ENCODE measurements at places on chromosomes 5 and 9. TPM values are rescaled to one million over a fixed set of nuclear protein-coding genes. Genes with fewer than 3 reads are reported as not detected.

The PKD2L2 gene
- total RNA-seq: not detected

The DAB2 gene
- total RNA-seq: 117 TPM

The FAM221B gene
- not detected for total RNA-seq

The GMCL2 gene
- not detected for total RNA-seq

The TLE4 gene
- 9.6 TPM for total RNA-seq

The PIP5KL1 gene
- 0.65 TPM for total RNA-seq

The SLC25A2 gene
- total RNA-seq: 1.0 TPM

The IL9 gene
- total RNA-seq: not detected

The CFAP157 gene
- 0.10 TPM for total RNA-seq

The PCDH12 gene
- 0.35 TPM for total RNA-seq

The IRX4 gene
- total RNA-seq: not detected

The PROB1 gene
- total RNA-seq: 0.52 TPM

The SPINK13 gene
- 1.8 TPM for total RNA-seq

The CDO1 gene
- total RNA-seq: 0.55 TPM

The FUT7 gene
- not detected for total RNA-seq

The TMC1 gene
- 0.15 TPM for total RNA-seq

The SEMA5A gene
- total RNA-seq: 13.7 TPM

The C9orf40 gene
- total RNA-seq: 3.0 TPM

The LMBRD2 gene
- total RNA-seq: 19.3 TPM

Measured in renal cortical epithelial cell (primary cell).